Anterior cingulate cortex (tissue), 58 donors: ENCODE measurements at places on chromosomes 7 and 10.

DNA sequence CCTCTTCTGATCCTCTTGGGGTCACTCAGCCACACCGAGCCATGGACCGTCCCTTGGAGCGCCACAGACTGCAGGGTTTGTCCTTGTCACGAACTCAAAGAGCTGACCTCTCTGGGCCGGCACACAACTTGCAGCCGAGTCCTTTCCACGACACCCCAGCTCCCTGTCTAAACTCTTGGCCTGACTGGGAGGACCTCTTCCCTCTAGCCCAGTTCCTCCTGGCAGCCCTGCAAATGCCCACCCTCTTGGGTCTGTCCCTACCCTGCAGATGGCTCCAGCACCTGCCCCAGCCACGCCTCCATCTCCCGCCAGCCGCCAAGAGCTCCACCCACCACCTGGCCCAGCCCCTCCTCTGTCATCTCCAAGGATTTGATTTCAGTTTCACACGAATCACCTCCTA is 339.2 kb downstream of the DNAJB6 start:
- DNase-seq: no peak

GRCh38 chr10:45152726-45153125 is 152.0 kb downstream of the ZNF22 start:
- DNase-seq: no peak

- no peak for DNase-seq
Observed at GRCh38 chr7:29170781-29171180, 23.8 kb upstream of the CHN2 start.

DNA sequence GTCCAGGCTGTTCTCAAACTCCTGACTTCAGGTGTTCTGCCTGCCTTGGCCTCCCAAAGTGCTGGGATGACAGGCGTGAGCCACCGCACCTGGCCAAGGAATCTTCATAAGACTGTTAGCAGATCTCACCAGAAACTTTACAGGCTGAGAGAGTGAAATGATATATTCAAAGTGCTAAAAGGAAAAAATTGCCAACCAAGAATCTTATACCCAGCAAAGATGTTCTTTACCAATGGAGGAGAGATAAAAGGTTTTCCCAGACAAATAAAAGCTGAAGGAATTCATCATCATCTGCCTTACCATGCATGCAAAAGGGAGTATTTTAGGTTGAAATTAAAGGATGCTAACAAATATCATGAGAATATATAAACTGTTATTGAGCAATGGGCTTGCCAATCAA is 23.6 kb downstream of the GIMAP7 start:
- DNase-seq: no peak

GRCh38 chr10:75899816-75900390 is 468.5 kb downstream of the LRMDA start:
- no peak for DNase-seq

DNA sequence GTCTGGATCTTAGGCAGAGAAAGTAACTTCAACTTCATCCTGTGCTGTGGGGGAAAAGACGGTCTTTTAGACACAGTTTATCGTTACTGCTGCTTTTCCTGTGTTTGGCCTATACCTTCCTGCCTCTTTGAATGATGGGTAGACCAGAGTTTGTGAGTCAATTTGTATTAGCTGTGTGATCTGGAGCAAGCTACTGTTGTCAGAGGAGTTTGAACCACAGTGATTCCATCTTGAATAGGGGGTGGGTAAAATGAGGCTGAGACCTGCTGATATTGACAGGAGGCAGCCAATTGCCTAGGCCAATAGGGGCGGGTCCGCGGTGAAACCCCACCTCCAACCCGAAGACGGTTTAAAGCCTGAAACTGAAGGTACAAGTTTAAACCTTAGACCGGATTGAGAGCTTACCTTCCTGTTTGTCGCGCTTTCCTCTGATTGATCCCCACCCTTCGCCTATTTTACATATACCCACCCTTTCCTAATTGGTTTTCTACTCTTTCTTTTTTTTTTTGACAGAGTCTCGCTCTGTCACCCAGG is 35.8 kb upstream of the EIF4H start:
- no peak for DNase-seq

DNA sequence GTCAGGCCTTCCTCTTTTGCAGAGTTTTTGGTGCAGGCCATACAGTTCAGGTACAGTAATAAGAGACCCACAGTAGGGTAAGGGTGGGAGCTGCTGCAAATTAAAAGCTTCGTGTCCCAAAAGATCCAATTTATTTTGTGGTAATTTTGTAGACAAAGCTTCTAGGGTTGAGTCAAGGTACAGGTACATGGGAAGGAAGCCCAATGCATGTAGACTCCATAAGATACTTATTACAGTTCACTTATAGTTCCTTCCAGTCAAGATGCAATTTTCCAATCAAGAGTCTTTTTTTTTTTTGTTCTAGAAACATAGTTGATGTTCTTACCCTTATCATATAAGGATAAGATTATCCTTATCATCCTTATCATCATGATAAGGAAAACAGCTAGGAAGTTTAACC is at the start of gene TAS2R4:
Gene TAS2R4, plus strand, starts transcription at position 301 of the 400 bp plus-strand sequence. CDS start 1,815 bp downstream, outside the sequence.
- no peak for DNase-seq

GRCh38 chr7:54355842-54356241 is 186.3 kb upstream of the VSTM2A start:
- DNase-seq: no peak

DNA sequence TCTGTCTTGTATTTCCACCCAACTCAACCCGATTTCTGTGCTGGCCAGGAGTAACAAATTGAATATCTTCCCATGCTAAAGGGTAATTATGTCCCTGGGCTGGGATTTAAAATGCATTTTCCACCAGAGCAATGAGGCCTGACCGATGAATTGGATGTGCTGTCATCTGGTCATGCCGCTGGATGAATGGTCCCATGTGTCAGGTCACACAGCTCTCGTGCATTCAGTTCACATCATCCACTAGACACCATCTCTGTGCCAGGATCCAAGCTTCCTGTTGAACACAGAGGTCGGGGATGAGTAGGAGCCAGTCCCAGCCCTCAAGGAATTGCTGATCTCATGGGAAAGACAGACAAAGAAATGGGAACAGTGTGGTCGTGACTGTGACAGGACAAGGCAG is 200.8 kb downstream of the ADRA2A start:
- no peak for DNase-seq

GRCh38 chr7:155880721-155881120 is 68.5 kb upstream of the SHH start:
- no peak for DNase-seq
